ENCODE measurements at places on chromosomes 4 and X.
A peak's percentile ranks its signal among the peaks of the same experiment; 100 is the strongest.

DNA sequence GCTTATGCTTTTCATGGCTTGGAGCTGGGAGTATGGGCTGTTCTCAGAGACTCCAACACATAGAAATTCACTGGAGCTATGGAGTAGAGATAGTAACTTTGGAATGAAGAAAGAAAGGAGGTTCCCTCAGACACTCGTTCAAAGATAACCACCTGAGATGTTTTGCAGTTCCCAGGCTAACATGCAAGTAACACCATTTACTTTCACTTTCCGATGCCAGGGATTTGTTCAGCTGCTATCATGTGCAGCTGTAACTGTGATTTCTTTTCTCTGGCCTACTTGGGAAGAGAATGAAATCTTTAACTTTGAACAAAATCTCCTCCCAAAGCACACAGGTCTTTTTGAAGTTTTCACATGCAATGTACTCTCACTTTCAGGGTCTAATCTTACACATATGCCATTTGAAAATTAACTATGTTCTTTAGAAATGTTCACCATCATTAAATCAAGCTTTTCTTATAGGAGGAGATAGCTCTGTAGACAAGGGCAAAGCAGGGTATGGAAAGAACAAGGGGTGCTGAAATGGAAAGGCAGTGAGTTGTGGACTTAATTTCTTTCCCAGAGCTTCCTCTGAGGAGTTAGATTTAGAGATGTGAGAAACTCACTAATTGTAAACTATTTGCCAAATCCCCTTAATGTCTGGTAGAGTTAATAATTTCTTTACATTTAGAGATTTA lies 514.3 kb downstream of the PDHA2 start:
- no peak for DNase-seq

DNA sequence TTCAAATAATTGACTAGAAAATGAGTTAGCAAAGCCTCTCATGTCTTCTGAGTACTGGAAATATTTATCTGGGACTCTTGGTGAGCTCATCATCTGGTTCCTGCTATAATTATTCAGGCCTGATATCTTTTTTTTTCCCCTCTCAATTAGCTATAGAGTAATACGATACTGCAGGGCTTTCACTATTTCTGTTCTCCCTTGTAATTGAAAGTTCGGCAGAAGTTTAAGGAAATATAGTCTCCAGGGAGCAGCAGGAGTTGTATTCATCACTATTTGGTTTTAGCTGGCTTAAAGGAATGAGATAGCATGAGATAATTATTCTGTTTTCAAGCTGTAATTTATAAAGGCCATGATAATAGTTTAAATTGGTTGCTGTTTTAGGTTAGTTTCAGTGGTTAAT lies 378.6 kb upstream of the EPHA5 start:
- no peak for DNase-seq

- DNase-seq = no peak
These were observed 499.8 kb downstream of the MID1IP1 start for GRCh38 chrX:39301036-39301435.

DNA sequence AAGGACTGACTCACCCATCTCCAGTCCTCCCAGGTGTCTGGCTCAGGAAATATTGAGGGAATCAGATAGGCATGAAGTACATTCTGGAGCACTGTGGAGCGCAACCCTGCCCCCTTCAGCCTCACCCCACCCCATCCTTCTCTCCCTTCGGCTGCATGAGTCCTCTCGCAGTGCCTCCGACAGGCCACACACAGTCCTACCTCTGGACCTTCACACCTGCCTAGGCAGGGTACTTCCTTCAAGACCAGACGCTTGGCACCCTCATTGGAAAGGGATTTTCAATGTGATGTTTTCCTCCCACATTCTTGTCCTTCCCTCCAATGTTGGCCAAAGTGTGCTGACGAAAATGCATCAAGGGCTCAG lies 26.8 kb upstream of the PPP2R2C start:
- no peak for DNase-seq

GRCh38 chr4:107034996-107035818 lies 906 bp downstream of the DKK2 start:
- DNase-seq = no peak

DNA sequence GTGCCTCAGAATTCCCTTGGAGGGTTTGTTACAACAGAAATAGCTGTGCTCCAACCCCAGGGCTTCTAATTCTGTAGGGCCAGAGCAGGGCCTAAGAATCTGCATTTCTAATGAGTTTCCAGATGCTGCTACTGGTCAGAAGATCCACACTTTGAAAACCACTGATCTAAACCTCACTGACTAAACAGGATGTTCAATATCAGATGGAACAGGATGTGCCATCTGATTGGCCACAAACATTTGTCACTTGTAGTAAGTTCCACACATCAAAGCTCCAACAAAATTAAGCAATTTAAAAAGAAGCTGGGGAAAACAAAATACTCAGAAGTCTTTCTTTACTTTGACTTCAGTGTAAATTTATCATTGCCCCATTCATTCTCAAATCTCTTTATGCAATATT lies 14.3 kb downstream of the CASK start:
- peak; percentile 42 for DNase-seq

DNA sequence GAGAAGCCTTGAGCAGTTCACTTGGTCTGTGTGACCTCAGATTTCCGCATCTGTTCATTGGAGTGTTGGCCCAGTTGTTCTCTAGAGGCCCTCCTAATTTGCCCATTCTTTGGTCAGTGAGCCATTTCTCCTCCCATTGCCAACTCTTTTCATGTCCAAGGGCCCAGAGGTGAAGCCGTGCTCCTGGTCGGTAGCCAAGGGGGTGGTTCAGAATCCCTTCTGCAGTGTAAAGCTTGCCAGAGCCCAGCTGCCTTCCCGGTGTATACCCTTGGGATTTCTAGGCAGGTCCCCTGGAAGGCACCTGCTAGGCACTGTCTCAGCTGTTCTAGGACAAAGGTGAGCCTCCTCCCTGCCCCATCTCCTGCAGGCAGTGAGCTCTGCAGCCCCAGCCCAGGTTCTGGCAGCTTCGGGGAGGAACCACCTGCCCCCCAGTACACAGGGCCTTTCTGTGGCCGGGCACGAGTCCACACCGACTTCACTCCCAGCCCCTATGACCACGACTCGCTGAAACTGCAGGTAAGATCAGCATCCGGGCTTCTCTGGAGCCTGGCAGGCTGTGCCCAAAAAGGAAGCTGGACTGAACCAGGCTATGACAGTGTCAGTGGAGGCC lies 12.3 kb downstream of the SASH3 start:
- no peak for DNase-seq

- no peak for DNase-seq
These were observed 65.8 kb downstream of the ARHGEF6 start for GRCh38 chrX:136714626-136715599.

GRCh38 chr4:56129431-56129861 lies 180.7 kb downstream of the CEP135 start:
- DNase-seq = peak; percentile 42

DNA sequence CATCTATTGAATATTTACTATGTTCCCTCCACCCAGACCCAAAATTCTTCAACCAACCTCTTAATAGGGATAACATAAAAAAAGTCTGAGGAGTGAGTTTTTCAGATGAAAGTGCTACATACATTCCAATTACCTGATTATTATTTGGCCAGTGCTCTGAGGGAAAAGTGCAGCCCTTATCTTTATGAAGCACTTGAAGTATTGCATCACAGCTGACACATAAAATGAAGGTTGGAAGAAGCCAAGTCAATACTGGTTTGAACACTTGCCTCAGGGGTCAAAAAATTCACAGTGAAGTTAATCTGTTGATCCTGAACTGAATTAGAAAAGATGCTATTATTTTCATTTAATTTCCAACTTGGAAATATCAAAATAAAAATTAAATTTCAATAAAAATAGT lies 498.9 kb downstream of the INPP4B start:
- DNase-seq = no peak

DNA sequence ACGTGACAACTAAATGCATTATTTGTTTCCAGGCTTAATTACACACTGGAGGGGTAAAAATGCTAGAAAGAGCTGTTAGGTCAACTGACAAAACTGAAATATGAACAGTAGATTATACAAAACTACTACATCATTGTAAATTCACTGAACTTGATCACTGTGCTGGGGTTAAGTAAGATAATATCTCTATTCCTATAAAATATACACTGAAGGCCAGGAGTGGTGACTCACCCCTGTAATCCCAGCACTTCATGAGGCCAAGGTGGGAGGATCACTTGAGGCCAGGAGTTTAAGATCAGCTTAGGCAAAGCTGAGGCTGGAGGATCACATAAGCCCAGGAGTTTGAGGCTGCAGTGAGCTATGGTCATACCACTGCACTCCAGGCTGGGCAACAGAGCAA lies 31.8 kb upstream of the NKX6-1 start:
- DNase-seq = no peak

GRCh38 chr4:177411996-177412395 lies 30.2 kb downstream of the AGA start:
- no peak for DNase-seq

- DNase-seq = no peak
These were observed 898.8 kb downstream of the C4orf33 start for GRCh38 chr4:129994715-129995114.

DNA sequence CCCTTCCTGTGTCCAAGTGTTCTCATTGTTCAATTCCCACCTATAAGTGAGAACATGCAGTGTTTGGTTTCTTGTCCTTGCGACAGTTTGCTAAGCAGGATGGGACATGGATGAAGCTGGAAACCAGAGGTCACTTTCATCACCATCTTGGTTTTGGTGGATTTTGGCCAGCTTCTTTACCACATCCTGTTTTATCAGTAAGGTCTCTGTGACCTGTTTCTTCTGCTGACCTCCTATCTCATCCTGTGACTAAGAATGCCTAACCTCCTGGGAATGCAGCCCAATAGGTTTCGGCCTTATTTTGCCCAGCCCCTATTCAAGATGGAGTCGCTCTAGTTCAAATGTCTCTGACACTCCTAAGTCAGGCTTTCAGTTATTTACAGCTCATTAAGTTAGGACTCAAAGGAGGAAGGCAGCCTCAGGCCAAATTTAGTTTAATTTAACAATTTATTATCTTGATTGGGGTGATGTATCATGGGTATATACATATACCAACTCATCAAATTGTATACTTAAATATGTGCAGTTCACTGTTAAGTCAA lies 169.9 kb upstream of the NDP start:
- no peak for DNase-seq

DNA sequence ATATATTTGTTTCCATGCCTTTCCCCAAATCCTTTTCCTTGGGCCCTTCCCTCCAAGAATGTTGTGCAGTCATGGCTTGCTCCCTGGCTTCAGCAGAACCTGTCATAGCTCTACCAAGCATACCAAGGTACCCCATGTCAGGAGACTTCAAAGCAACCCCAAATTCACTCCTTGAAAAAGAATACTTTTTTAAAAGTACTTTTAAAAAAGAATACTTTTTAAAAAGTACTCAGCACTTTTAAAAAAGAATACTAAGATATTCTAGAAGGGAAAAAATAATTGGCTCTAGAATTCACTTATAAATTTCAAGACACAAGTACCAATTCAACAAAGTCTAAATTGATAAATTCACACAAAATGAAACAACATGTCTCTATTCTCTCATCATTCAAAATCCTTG lies 76.0 kb downstream of the NR3C2 start:
- no peak for DNase-seq

DNA sequence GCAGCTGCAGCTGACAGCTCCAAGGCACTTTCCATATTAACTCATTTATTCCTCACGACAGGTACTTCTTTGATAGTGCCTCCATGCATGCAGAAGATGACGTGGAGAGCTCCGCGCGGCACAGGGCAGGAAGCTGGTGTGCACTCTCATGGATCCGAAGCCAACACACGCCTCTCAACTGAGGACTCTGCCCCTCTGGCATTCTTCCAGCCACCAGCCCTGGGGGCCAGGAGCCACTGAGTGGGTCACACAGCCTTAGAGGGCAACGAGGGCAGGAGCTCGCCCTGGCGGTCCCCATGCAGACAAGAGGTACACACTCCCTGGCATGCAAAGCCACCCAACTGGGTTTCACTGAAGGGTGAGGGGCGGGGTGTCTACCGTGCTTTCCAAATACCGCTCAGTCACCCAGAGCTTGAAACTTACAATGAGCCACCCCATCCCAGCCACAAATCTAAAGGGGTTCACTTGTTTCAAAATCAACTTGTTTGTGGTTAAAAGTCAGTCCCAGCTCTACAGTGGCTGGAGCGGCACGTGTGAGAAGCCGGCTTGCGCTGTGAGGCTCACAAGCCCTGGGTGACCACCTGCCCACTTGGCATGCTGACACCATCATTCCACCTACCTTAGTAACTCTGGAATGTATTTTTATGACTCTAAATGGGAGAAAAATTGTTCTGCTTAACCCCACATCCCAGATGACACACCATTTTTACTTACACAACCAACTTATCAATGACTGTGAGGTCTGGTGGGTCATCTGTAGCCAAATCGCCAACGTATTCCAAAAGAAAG lies 16.2 kb downstream of the NOP14 start:
- DNase-seq = no peak

GRCh38 chr4:6905516-6906445 lies 3.8 kb upstream of the TBC1D14 start:
- DNase-seq = no peak

DNA sequence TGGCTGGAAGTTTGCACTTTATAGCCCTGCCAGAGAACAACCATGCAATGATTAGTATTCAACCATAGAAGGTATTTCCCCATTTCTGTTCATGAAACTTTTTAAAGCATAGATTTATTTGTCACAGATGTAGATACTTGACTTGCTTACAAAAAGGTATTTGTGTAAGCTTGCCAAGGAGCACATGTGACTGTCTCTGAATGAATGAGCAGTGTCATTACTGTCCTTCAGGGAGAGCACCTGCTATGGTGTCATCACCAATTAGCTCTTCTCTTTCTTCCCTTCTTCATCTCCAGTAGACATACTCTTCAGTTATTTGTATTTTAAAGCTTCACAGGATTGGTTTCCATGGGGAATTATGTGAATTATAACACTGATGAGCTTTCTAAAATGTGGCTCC lies 1064.7 kb upstream of the GRIA3 start:
- no peak for DNase-seq

GRCh38 chr4:47615385-47615784 lies 130.3 kb downstream of the ATP10D start:
- DNase-seq = no peak

DNA sequence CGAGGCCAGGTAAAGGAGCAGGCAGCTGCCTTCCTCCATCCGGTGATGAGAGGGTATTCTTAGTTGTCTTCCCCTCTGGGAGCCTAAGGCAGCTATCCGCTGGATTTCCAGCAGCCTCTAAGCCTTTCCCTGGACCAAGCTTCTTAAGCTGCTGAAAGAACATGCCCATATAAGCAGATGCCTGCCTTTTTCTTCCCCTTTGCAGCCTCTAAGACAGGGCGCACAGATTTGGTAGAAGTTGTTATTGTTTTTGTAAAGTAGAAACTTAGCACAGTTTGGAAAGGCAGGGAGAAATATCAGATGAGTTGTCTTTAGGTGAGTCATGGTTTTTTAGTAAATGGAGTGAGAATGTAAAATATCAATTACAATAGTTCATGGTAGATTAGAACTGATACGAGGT lies 210.8 kb downstream of the ARHGAP10 start:
- DNase-seq = no peak

- no peak for DNase-seq
These were observed 6.6 kb downstream of the CCNG2 start for GRCh38 chr4:77163641-77164040.

GRCh38 chrX:84175958-84176357 lies 12.0 kb downstream of the RPS6KA6 start:
- DNase-seq = no peak

DNA sequence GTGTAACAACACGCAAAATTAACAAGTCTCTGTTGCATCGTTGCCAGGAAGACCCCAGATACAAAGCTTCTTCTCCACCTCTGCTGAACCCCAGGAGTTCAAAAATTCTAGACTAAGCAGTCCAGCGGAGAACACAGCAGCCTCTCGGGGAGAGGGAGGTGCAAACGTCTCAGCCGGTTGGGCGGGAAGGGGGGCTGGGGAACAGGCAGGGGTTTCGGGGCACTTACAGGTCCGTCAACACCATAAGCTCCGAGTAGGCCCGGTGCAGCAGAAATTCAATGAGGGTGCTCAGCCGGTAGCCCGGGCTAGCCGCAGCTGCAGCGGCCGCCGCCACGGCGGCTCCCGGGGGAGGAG lies 394 bp downstream of the MED14 start:
- peak; percentile 56 for DNase-seq

Measured in activated CD8-positive, alpha-beta memory T cell treated with anti-CD3 and anti-CD28 coated beads, Interleukin-2, amount 10 ng/mL, durations not matched to agents 7 days and 5 days (primary cell).